ENCODE measurements at places on chromosomes 5 and 9.

DNA sequence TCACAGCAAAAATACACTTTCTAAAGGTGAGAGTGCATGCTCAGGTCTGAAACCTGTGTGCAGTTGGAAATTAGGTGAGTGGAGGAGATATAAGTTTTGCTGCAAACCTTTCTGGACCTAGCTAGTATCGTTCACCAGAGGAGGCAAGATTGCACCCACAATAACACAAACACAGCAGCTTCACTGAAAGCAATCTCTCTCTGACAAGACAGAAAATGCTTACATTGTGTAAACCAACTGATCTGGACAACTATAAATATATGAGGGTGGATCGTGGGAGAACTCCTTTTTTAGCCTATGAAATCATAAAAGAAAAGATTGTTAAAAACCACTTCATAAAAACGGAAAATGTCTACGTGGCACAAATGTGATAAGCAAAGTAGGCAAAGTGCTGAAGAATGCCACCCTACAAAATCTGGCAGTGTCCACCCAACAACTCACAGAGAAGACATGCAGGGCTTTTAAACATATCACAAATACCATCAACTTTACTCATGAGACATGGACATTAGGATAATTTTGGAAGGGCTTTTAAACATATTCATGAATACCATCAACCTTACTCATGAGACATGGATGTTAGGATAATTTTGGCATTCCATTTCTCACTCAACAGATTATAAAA lies 134.3 kb downstream of the CDH18 start:
- no peak for DNase-seq

DNA sequence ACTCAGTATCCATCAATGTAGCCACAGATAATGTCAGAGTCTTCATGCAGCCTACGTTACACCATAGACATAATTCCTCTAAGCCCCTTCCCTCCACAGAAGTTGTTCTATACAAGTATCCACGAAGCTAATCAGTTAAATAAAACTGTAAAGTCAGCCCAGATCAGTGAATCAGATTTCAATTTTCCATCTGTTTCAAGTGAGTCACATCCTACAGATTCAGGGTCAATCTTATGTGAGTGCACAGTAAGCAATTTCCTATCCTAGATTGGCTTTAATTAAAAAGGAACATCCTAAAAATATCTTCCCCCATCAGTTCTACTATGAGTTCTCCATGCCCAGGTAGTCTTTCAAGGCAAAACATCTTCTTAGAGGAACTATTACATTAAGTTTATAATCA lies 402.5 kb downstream of the EFNA5 start:
- no peak for DNase-seq

DNA sequence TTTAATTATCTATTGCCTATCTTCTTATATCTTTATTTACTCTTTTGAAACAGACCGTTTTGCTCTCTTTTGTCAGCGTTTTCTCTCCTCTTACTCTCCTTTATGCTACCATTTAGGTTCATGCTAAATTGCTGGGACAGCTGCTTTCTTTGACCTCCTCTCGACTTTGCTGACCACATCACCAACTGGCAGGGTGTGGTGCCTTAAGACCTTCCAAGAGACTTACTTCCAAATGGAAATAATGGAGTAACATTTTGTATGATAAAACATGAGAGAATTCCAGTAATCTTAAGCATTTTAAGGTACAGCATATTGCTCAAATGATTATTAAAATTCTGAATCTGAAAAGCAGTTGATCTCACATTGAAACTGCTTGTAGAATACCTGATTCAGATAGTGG lies 71.5 kb upstream of the MEF2C start:
- no peak for DNase-seq

DNA sequence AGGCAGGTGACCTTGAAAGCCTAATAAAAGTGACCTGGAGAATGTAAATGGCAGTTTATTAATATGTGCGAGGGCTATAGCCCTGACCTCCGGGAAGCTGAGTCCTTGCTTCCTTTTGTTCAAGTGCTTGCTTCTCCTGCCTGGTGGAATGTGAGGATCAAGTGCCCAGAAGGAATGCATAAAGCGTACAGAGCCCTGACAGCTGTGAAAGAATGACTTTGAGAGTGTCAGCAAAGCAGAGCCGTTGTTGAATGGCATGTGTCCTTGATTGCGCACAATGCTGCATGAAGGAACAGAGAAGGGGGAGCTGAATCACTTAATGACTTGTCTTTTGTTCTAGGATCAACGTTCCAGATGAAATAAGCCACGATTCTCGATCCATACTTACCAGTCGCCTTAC lies 133.0 kb downstream of the SLF1 start:
- DNase-seq: no peak

- no peak for DNase-seq
Measured at GRCh38 chr5:113371721-113372196, 63.0 kb downstream of the TSSK1B start.

GRCh38 chr5:15791274-15791673 lies 291.3 kb downstream of the FBXL7 start:
- no peak for DNase-seq

DNA sequence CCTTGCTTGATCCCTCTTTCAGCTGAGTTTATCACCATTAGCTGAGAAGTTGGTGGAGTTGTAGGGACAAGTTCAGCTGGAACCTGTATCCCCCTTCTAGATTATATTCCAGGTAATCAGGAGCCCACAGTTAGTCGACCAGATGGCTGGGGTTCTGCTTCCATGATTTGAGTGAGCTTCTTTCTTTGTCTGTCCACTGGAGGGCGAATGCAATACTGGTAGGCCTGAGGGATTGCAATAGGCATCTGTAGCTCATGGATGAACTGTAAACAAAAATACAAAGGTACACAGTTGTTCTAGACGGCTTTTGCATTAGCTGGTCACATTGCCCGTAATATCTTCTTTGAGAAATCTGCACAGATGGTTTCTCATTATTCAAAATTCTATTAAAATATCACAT lies 88.9 kb downstream of the PCSK5 start:
- no peak for DNase-seq

DNA sequence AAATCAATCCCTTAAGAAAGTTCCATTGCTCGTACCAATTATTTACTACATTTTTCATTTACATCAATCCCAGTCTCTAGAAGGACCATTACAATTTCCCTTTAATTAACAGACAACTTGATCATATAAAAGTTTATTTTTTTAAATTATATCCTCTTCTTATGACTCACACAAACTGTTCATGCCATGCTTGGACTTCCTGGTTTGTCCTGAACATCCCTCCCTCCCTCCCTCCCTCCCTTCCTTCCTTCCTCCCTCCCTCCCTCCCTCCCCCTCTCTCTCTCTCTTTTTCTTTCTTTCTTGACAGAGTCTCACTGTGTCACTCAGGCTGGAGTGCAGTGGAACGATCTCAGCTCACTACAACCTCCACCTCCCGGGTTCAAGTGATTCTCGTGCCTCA lies 11.6 kb upstream of the CLTB start:
- no peak for DNase-seq

DNA sequence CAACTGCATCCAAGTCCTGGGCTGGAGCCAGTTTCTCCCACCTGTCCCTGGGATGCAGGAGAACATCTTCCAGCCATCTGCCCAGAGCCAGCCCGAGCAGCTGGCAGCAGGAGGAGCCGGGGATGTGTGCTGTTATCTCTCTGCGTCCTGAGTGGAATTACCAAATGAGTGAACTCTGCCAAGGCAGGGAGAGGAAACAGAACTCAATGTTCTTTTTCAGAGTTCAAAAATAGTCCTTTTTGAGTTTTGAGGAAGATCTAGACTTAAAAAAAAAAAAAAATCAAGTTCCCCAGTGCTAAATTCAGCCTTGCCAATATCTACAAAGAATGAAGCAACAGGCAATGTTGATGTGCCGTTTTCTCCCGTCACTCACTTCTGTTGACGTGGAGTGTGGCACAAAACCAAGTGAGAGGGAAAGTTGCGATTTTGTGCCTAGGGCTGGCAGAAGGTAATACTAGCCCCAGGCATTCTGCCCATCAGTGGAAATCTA lies 56.2 kb downstream of the TMOD1 start:
- no peak for DNase-seq

DNA sequence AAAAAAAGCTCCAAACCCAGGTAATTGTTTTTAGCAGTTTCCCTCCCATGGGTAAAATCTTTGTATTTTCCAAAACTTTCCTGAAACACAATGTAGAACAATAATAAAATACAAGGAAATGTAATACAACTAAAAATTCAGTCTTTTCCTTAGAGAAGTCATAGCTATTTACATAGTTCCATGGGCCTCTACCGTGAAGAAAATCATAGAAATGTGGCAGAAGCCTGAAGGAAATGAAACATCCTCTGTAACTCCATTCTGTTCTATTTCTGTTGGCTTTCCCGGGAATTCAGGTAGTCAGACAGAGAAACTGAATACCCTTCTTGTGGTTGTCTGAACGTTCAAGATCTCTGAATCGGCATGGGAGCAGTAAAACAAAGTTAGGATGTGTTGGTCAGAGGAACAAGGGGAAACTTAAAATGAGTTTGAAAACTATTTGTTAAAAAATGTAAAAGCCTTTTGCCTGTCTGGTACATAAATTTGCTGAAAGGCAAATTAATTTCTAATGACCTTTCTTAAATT lies 202.4 kb upstream of the ZNF608 start:
- no peak for DNase-seq

- no peak for DNase-seq
Measured at GRCh38 chr5:179275941-179276837, 69.1 kb downstream of the ADAMTS2 start.

DNA sequence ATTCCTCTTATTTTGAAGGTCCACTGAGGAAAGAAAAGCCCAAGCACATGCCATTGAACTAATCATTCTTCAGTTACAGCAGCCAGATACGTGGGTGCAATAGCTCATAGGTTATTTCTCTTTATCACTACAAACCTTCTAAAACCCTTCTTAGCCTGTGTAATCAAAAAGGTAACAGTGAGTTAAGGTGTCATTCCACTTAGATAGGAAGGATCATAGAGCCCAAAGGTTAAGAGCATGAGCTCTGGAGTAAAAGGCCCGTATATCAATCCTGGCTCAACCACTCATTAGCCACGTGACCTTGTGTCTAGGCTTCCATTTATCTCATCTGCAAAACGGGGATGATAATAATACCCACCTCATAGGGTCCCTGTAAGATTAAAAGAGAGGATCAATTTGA lies 2.7 kb downstream of the GPX8 start:
- no peak for DNase-seq

GRCh38 chr5:6222121-6222520 lies 156.2 kb downstream of the MED10 start:
- DNase-seq: no peak

DNA sequence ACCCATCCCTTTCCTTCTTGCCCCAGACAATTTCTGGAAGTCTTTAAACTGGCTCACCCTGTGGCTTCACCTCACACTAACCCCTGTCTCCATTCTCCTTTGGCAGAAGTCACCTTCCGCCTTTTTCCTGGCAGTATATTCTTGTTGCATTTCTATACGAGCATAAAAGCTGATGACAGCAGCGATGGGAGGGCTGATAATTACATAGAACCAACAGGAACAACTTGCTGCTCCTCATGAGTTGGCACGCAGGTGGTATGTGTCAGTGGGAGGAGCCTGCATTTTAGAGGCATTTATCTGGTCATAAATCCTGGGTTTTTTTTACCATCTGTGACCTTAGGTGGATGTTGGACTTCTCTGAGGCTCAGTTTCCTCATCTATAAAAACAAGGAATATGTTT lies 61.4 kb upstream of the CKMT2 start:
- DNase-seq: no peak

GRCh38 chr9:110303133-110303532 lies 34.5 kb downstream of the TXNDC8 start:
- no peak for DNase-seq

DNA sequence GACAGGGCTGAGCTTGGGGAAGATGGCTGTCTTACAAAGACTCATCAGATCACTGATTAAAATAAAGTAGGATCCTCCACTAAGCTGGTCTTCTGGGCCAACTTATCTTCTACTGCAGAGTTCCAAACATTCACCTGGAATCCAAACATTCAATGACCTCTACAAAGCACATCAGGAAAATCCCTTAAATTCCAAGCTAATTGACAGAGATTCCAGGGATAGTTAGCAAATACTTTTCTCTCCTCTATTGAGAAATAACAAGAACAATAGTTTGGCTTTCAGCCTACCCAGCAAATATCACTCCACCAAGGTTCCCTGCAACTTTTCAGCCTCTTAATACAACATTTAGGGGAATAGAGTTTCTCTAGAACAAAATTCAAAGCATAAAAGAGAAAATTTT lies 140.6 kb upstream of the LIFR start:
- DNase-seq: no peak

- DNase-seq: no peak
Measured at GRCh38 chr5:32645246-32645645, 59.9 kb downstream of the SUB1 start.

DNA sequence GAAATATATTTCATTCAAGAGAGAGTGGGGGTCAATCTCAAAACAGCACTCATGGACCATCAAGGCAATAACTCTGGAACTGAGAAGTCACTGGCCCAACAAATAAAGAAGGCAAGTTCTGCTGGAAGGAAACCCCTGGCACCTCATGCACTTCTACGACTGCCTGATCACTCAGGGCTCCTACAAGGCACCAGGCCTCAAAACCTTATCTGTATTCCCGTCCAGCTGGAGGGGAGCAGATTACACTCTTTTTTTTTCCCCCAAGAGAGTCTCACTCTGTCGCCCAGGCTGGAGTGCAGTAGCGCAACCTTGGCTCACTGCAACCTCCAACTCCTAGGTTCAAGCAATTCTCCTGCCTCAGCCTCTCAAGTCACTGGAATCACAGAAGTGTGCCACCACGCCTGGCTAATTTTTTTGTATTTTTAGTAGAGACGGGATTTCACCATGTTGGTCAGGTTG lies 49.9 kb downstream of the P4HA2 start:
- DNase-seq: no peak

DNA sequence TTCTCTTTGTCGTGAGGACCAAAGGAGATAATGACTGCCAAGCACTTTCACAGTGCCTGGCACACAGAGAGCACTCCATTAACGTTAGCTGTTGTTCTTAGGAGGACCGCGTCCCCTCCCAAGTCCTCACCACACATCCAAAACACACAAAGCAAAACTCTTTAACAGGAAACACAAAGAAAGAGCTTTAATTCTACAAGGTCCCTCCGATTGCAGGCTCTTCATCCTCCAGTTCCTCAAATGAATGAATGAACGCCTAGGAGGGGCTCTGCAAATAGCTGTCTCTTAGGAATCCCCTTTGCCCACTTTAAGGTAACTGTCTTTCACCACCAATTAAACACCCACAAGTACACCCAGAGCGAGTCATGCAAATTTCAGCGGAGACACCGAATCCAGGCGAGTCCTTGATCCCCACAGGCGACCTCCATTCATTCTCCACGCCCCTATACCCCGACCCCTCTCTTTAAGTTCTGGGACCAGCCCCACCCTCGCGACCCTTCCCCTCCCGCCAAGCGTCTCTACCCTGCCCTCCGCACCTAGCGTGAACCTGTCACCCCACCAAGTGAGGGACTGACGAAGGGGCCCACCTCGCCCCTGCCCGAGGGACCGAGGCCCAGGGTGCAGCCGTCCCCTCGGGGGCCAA lies 644 bp downstream of the TSC1 start:
- no peak for DNase-seq

DNA sequence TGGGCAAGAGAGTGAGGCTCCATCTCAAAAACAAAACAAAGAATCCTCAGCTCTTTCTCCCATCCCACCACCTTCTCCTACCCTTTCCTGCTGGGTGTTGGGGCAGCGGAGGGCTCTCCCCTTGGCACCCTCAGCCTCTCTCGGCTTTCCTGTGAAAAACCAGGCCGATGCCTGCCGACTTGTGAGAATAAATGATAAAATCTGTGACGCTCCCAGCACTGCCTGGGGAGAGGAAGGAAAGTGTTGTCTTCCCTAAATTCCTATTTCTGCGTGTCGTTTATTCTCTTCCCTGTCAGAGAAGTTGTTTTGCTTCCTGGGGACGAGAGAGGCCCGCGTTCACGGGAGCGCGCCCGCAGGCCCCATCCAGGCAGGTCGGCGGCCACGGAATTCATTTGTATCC lies 19.7 kb downstream of the NEK6 start:
- DNase-seq: no peak

Data from cortex of kidney (tissue), 1 donor.